NCI-H2081 treated with DMSO at 0.1 percent for 48 hours (cell line): ENCODE measurements at places on chromosomes 7 and 10.

GRCh38 chr10:29784175-29784773 is 149.5 kb upstream of the SVIL start:
- no peak for DNase-seq

DNA sequence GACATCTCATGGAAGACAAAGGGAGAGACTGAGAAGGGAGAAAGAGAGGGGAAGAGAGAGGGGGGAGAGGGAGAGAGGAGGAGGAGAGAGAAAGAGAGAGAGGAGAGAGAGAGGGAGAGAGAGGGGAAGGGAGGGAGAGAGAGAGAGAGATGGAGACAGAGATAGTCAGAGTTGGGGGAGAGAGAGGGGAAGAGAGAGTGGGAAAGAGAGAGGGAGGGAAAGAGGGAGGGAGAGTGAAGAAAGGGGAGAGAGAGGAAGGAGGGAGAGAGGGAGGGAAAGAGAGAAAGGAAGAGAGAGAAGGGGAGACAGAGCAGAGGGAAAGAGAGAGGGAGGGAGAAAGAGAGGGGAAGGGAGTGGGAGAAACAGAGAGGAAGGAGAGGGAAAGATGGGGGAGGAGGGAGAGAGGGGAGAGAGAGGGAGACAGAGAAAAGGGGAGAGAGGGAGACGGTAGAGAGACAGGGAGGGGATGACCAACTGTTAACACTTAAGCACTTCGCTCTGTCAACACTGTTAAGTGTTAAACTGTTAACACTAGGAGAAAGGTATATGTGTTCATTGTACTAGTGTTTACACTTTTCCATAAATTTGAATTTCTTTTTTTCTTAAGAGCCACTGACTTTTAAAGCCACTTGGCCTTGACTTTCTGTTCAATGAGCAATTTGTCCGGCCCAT is 21.8 kb upstream of the SDK1 start:
- no peak for DNase-seq

DNA sequence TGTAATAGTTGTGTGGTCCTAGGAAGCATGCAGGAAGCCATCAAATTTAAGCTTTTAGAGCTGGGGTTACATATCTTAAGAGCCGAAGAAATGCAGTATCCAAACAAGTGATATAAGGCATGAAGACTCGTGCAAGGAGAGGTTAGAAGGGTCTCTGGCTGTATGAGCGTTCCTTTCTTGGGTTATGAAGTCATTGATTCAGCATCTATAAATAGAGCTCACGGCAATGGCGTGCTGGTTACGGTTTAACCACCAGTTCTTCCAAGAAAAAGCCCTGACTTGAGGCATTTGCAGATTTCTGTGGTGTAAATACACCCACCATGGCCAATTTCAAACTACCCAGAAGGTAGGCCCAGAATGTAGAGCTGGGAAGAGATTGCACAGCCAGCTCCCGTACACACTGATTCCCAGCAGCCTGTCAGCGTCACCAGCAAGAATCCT is 72.0 kb upstream of the KAT6B start:
- DNase-seq: no peak

DNA sequence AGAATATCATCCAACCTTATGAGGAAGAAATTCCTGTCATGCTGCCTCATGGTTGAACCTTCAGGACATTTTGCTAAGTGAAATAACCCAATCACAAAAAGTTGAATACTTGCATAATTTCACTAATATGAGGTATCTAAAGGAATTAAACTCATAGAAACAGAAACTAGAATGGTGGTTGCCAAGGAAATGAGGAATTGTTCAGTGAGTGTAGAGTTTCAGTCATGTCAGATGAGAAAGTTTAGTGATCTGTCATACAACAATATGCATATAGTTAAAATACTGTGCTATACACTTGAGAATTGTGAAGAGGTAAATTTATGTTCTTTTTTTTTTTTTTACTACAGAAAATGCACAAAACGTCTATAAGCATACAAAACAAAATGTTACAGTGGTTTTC is 60.7 kb downstream of the R3HCC1L start:
- DNase-seq: no peak
